ENCODE measurements at places on chromosomes 5 and 9.

- DNase-seq, result no peak
These were observed 35.8 kb upstream of the MEGF10 start for GRCh38 chr5:127254729-127255284.

GRCh38 chr5:38926121-38926520, 80.3 kb downstream of the OSMR start:
- DNase-seq, result no peak

DNA sequence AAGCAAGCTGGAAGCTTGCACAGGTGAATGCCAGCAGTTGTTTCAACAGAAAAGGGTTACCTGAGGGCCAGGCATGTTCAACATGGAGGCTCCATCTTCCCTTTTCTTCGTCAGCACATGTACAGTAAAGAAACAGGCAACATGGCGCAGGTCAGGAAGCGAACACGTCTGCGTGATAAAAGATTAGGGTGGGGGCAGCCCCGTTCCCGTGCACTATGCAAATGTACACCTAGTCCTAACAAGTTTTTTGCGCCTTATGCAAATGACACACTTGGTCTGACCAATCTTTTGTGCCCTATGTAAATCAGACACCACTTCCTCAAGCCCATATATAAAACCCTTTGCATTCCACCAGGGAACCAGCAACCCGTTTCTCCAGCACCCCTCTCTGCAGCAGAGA, 452.1 kb upstream of the PTPRD start:
- DNase-seq, result no peak

GRCh38 chr9:134339183-134339806, 13.0 kb downstream of the RXRA start:
- no peak for DNase-seq

GRCh38 chr5:176389135-176390123, 878 bp downstream of the HIGD2A start:
- no peak for DNase-seq

GRCh38 chr9:37002413-37003217, 31.5 kb downstream of the PAX5 start:
- DNase-seq, result no peak

GRCh38 chr5:137496919-137497318, 2.2 kb downstream of the SPOCK1 start:
- no peak for DNase-seq

DNA sequence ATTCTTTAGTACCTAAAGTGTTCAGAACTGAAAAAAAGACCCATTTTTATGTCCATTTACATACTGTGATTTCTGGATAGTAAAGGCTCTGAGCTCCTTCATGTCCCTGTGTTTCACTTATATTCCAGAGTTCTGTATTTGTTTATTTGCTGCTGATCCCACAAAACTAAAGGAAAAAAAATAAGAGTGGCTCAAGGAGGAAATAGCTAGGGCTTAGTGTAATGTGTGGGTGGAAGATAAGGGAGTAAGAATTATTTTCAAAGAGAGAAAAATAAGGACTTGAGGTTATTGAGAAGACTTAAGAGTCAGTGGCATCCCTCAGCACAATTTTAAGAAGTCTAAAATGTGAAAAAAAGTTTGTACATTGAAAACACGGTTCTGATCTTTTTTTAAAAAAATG, 46.0 kb downstream of the ENTREP1 start:
- no peak for DNase-seq

- DNase-seq, result no peak
These were observed 61.9 kb upstream of the RUFY1 start for GRCh38 chr5:179488491-179488890.

GRCh38 chr5:56871777-56872176, 37.6 kb upstream of the SETD9 start:
- DNase-seq, result no peak

DNA sequence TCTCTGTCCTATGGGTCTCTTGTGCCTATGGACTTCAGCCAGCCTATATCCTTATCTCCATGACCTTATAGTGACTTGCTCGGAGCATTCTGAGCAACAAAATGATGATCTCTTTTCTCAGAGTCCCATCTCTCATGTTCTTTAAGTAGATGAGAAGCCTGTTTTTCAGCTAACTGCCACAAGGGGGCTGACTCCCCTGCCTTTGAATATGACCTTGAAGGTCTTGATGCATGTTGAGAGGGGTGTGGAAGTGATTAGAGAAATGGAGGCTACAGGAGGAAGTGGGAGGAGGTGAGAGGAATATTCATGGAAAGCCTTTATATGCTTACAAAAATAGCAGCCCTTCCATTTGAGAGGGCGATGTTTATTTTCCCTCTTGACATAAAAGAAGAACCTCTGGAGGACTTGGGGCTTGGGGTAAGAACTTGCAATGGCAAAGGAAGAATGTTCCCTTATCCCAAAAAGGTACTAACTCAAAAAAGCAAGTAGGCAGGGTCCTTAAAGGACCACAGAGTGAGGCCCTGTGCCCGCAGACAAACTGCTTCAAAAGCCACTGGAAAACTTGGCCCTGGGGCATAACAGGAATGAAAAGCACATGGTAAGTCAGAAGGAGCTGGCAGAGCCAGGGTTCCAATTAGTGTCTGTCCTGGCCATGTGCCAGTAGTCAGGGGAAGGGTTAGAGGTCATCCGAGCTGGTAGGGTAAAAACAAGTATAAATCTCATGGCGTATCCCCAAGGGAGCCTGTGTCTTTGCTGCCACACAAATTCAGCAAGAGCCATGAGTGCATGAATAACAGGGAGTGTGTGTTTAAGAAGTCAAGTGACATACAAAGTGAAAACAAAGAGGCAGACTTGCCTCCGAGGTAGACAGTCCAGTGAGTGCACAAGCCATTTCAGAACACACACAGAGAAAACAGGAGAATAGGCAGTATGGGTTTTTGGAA, 39.1 kb downstream of the FGD3 start:
- DNase-seq, result no peak

GRCh38 chr9:127128341-127129072, 6.1 kb upstream of the ANGPTL2 start:
- DNase-seq, result no peak

DNA sequence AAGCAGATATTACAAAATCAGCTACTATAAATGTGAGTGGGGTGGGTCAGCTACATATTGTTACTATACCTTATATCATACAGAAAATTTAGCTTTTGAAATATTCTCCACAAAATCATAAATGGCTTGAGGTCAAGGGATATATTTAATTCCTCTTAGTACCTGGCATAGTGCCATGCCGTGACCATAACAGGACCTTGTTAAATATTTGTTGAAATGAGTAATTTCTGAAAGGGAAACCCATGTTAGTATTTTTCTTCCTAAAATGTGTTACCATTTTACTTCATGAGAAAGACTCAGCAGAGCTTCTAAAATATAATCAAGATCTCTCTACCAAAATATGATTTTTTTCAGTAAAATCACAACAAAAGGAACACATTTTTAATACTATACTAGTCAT, 14.8 kb downstream of the ATP10B start:
- no peak for DNase-seq

DNA sequence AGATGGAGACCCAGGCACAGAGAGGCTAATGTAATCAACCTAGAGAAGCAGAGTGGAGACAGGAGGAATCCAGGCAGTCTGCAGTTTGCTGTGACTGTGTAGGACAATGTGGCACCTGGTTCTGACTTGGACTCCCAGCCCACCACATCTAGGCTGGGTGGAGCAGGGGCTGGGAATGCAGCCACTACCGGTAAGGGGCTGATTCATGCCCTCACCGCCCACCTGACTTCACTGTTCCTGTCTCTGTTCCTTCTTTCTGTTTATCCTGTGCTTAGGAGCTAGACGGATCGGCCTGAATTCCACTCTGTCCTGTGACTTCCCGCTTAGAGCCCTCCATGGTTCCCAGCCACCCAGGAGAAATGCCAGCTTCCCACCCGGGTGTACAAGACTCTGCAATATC, 2.6 kb downstream of the PDLIM4 start:
- DNase-seq, result no peak

- no peak for DNase-seq
These were observed 156.9 kb downstream of the CNTLN start for GRCh38 chr9:17291766-17292165.

- no peak for DNase-seq
These were observed 1.3 kb downstream of the PCSK5 start for GRCh38 chr9:75891771-75892215.

DNA sequence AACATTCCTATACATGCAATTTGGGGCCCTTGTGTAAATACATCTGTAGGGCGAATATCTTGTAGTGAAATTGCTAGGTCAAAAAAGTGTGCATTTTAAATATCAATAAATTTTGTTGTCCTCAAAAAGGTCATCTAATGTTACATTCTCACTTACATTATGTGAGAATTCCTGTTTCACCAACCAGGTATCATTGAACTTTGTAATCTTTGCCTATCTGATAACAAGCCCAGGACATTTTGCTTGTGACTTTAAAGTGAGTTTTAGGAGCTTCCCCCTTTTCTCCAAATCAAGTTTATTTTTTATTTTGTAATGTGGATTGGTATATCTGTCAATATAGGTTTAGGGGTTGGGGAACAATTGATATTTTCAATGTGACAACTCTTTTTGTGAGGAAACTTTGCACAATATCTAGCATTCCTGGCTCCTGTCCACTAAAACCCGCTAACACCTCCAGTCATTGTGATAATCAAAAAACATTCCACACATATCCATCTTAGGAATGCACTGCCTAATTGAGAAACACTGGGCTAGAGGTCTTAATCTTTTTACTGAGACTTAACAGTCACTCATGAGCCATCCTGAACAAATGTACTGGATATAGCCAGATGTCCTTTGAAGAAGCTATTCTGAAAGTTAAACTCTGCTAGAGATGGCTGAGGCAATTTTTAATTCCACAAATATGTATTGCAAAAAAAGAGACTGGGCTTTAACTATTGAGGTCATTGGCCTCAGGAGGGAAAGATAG, 72.5 kb upstream of the SLC1A1 start:
- DNase-seq, result no peak

GRCh38 chr9:116323012-116323411, 169.4 kb downstream of the PAPPA start:
- DNase-seq, result no peak

DNA sequence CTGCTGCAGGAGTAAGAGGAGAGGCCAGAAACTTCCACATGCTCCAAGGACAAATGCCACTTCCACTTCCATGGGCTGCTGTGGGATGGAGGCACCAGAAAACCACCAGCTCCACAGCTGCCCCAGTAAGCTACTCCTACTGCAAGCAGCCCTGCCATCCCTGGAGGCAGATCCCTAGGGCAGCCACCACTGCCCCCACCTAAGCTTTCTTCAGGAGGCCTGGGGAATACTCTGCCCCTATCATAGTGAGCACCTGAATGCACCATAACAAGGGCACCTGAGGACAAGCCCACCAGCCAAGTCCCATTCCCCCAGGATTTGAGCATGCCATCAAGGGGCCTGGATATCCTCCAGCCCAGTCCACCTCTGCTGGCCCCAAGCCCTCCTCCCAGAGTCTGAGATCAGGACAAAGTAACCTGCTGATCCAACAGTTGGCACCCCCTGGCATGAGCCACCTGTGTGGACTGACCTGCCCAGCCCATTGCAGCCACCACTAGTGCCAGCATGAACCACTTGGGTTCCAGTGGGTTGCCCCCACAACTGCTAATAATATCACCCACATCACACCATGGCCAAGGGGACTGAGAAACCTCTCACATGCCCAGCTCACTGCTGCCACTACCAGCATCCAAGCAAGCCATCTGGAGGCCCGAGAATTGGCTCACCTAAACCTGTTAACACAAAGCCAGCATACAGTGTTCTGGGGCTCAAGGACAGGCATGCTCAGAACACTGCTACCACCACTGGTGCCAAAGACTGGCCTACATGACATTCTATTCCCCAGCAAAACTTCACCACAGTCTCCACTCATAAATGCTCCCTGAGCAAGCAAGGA, 480.1 kb downstream of the CDH12 start:
- no peak for DNase-seq

DNA sequence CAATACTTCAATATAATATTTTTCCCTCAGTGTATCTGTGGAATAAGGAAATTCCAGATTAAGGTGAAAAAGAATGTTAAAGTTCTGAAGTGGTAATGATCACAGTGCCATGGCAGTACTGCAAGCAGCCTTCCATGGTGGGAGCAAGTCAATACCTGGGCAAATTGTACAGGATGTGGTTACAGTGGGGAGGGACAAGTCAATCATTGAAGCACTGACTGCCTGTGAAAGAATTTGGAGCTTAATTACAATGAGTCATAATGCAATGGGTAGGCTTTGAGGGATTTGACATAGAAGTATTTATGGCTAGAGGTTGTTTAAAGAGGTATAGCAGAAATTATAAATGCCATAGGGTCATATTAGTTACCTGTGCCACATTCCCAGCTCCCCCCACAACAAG, 786.5 kb upstream of the ACO1 start:
- no peak for DNase-seq

GRCh38 chr9:17987189-17987588, 408.3 kb downstream of the SH3GL2 start:
- no peak for DNase-seq

DNA sequence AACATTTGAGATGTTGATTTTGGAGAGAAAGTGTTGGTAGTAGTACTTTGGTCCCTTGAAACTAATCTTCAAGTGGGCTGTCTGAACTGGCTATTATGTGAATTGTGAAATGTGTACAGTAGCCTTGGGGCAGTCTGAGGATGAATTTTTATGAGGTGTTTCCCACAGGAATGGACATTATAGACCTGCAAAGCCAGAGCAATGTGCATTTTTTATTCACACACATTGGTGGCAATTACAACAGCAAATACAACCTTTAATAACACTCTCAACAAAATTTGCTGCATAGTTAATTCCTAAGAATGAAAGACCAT, 147.0 kb downstream of the PAM start:
- no peak for DNase-seq

GRCh38 chr5:150077060-150077459, 9.3 kb downstream of the CSF1R start:
- DNase-seq, result no peak

DNA sequence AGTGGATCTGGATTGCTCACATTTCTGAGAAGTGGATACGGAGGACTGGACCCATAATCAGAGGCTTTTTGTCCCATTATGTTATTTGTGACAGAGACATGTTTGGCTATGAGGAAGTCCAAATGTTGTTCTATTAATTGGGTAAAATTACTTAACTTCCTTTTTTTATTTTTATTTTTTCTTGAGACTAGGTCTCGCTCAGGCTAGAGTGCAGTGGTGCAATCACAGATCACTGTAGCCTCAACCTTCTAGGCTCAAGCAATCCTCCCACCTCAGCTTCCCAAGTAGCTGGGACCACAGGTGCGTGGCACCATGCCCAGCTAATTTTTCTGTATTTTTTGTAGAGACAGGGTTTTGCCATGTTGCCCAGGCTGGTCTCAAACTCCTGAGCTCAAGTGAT, 11.9 kb upstream of the PGGT1B start:
- no peak for DNase-seq

DNA sequence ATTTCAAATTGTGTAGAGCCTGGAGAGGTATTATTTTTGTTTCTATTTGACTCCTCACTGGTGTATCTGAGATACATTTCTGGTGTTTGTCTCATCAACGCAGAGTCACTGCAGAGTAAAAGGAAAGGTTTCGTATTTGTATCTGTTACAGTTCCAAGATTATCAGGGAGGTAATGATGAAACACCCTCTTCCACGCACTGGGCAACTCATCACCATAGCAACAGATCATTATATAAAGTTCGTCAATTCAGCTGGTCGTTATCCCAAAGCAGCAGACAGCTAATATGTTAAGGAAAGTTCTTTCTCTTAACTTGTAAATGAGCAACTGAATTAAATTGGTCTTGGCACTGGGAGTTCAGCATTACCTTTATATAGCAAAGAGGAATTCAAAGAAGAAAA, 513.5 kb downstream of the MTRR start:
- DNase-seq, result no peak
